ENCODE measurements at places on chromosomes 4 and X.

DNA sequence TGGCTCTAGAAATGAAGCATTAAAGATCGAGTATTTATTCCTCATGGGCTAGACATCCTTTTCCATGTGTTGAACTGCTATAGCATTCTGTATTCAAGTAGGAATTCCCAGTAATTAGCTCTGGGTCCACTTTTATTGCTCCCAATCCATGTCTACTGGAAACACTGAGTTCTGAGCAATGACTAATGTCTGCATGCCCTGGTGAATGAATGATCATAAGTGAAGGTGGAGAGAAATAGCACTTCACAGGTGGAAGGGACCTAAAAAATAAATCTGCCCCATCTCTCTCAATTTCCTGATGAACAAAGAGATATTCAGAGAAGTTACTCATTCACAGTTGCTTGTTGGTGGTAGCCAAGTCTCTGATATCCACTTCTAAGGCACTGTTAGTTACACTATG, 34.6 kb upstream of the CXCL8 start:
- no peak for DNase-seq

DNA sequence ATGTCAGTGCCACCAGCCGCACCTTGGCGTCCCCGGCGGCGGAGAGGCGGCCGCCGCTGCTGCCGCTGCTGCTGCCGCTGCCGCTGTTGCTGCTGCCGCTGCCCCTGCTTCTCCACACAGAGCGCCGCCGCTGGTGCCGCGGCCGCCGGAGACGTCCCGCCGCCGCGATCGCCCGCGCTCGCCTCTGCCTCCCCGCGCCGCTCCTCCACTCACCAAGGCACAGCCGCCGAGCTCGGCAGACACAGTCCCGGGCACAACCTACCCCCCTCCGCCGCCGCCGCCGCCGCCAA, at the start of gene PPP3CA:
Gene PPP3CA (minus strand): TSS at position 260 of the 290 bp plus-strand sequence.
- DNase-seq = no peak

- no peak for DNase-seq
Observed at GRCh38 chr4:88989990-88990389, 67.0 kb downstream of the FAM13A start.

DNA sequence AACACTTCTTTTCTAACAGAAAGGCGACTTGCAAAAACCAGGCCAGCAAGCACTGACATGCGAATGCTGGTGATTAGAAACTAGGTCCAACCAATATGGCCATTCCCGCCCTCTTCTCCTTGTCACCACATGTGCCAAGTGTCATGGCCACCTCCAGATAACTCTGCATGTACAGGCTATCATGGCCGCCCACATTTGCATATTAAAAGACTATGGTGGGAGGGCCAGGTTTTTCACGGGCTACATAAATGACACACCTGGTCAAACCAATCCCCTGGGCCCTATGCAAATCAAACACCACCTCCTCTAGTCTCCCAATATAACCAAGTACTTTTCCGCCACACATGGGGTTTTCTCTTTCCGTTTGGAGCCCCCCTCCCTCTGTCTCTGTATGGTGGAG, 40.1 kb downstream of the NUDT11 start:
- no peak for DNase-seq
